ENCODE measurements at places on chromosomes 6 and 20.

DNA sequence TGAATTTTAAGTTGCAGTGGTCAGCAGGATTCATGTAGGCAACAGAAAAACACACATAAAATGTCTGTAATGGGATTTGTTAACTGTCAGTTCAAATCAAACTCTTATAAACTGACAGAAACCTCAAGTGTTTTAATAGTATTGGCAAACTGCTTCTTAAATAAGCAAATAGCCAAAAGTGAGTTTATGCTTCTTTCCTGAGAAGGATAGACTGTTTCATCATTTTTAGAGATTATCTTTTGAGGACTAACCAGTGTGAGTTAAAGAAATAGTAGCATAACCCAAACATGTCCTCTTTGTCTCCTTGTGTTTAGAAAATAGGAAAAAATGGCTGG, 68.0 kb downstream of the AIG1 start:
- DNase-seq = no peak

- no peak for DNase-seq
Measured at GRCh38 chr6:162379757-162380409, 347.7 kb downstream of the PRKN start.

DNA sequence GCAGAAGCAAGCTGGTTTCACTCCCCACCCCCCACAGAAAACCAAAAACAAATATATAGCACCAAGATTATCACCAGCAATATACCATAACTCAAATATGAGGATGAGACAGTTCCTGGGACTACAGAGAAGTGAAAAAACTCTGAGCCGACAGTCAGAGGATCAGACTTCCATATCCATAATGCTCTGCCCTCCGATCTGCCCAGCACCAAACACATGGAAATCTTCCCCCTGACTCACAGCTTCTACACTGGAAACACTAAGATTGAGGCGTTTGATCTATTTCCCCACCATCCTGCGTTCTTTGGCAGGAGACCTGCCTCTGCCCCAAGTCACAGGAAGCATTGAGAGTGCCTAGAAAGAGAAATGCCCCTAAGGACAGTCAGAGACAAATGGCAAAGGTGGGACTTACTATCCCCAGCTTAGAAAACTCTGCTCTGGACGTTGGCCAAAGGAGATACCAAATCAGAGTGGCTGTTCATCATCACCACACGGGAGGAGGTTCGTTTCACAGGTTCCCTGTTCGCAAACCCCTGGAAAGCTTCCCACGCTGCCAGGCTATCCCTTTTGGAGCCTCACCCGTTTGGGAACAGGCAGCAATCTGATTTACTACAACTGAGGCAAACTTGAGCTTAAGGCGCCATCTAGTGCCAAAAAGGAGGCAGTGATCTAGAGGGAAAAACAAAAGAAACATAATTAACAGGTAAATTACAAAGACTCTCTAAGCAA, 48.7 kb upstream of the SRSF6 start:
- DNase-seq = no peak

GRCh38 chr6:134658596-134658995, 291.3 kb downstream of the ALDH8A1 start:
- DNase-seq = no peak

DNA sequence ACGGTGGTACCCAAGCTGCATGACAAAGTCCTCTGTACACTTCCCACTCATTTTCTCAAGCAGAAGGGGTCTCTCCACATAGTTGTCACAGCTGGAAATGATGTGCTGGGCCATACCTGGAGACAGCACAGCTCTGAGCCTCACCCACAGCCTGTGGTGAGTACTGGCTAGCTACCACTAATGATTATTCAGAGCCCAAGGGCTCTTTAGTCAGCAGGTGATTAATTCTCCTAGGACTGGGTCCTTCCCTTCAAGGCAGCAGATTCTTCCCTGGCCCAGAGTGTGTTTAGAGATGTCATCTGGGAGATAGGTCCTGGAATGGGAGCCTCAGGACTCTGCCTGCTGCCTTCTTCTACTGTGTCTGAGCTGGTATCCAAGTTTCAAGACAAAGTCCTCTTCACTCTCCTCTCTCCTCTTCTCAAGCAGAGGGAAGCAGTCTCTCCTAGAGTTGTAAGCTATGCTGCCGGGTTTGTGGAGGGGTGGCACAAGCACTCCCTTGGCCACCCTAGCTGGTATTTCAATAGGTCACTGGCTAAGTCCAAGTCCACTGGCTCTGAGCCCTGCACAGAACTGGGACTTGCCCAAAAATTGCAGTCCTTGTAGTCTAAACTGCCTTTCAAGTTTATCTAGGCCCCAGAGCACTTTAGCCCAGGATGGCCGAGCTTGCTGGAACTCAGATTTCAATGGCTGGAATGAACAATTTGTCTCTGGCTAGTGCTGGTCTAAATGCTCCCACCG, 49.8 kb upstream of the VGLL2 start:
- DNase-seq = no peak

- no peak for DNase-seq
Measured at GRCh38 chr6:161407581-161407980, 133.7 kb upstream of the AGPAT4 start.

DNA sequence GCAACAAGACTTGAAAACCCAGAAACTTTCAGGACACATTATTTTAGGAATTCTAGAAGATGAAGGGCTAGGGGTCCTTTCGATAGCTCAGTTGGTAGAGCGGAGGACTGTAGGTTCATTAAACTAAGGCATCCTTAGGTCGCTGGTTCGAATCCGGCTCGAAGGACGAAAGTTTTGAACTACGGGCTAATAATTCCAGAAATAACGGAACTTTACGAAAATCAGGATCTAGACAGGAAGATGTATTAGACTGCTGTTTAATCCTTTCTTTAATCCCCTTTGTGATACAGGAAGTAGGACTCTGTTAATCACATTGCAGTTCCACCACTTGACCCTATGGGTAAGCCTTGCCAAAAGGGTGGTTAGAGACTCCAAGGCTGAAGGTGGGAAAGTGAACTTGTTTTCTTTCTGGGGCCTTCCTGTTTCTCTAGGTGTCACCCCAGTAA, 21.2 kb upstream of the ABT1 start:
- no peak for DNase-seq

GRCh38 chr6:85361643-85362014, 88.3 kb upstream of the NT5E start:
- DNase-seq = no peak

- DNase-seq = no peak
Measured at GRCh38 chr6:123802351-123802696, 1.3 kb upstream of the NKAIN2 start.

DNA sequence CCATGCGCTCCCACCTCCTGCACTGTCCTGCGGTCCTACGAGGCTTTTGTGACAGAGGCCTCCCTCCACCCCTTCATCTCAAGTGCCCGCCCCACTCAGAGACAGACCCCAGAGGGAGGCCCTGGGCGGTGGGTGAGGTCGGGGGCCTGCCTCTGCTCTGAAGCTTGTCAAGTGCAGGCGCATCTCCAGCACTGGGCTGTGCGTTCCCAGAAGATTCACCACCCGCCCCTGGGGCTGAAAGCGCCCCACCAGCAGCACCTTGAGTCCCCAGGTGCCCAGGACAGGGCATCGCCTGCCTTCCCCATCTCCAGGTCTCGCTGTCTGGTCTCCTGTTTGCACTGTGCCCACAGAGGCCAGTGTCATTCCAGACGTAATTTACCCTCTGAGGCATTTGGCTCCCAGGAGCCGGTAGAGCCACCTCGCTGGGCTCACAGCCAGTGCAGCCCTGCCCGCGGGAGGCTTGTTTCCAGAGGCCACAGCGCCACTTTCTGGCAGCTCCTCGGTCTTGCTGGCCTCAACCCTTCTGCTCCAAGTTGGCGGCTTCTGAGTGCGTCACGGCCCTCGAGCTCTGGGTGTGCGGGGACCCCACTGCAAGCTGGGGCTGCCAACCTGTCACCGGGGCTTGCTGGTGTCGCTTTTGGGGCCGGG, 191.1 kb downstream of the TAF4 start:
- DNase-seq = no peak

- no peak for DNase-seq
Measured at GRCh38 chr6:109702791-109703190, 11.7 kb downstream of the FIG4 start.

GRCh38 chr6:44271914-44272313, 1.7 kb downstream of the TMEM151B start:
- no peak for DNase-seq

DNA sequence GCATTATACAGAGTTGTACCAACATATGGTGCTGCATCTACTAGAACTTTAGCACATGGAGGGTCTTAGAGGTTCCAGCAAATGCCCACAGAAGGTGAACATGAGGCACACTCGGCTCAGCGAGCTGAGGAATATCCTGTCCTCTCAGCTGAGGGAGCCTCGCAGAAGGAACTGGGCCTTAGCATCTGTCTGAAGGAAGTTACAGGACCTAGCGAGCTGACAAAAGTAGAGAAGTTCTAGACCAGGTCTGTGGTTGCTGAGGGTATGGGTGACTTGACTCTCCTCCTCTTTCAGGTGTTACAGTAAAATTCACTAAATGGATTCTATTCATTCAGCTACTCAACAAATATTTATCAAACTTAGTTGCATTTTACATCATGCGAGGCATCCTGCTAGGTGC, 157.2 kb downstream of the ZDHHC14 start:
- no peak for DNase-seq

GRCh38 chr6:90187437-90188121, 109.1 kb downstream of the BACH2 start:
- no peak for DNase-seq

DNA sequence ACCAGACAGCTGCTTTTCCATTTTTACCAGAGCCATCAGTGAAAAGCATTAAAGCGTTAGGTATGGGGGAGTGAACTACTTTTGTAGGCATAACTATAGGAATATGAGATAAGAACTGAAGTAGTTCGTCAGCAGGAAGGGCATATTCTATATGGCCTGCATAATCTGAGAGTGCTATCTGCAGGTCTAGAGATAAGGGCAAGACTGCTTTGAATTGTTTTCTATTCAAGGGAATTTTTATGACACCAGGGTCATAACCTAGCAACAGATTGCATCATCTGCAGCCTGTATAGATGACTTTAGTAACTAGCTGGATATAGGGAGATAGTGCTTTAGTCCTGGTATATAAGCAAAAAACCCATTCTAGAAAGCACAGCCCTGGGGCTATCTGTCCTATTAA, 437.3 kb upstream of the HTR1E start:
- DNase-seq = no peak

DNA sequence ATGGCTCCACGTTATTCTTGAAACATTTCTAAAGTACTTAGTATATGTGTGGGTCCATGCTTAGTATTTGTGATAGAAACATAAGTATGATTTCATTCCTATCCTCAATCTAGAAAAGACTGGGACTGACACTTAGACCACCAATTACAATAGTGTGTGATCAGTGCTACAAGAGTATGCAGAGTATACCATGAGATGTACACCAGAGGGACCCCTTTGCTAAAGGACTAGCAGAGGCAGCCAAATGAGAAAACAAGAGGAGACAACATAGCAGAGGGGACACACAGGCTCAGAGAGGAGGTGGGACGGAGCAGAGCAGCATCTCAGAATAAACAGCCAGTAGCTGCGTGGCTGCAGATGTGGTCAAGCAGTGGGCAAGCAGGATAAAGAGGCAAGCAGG, 21.0 kb downstream of the RMND1 start:
- no peak for DNase-seq

DNA sequence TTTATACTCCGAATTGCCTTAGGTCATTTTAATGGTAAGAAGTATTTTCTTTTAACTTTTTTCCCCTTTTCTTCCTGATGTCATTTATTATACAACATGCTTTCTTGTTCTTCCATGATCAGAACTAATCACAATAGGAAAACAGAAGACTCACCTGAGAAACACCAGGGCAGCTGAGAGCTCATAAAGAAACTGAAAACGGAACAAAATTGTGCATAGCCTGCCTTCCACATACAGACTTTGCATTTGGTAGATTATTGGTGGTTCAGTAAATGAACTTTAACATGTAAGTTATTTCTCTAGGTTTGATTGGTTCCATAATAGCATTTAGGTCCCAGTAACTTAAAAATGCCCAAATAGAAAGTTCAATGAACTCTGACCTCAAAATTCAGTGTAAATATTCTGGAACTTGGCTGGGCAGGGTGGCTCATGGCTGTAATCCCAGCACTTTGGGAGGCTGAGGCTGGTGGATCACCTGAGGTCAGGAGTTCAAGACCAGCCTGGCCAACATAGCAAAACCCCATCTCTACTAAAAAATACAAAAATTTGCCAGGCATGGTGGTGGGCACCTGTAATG, 161.1 kb upstream of the DTNBP1 start:
- DNase-seq = no peak

GRCh38 chr6:111777357-111777756, 95.9 kb downstream of the FYN start:
- no peak for DNase-seq

DNA sequence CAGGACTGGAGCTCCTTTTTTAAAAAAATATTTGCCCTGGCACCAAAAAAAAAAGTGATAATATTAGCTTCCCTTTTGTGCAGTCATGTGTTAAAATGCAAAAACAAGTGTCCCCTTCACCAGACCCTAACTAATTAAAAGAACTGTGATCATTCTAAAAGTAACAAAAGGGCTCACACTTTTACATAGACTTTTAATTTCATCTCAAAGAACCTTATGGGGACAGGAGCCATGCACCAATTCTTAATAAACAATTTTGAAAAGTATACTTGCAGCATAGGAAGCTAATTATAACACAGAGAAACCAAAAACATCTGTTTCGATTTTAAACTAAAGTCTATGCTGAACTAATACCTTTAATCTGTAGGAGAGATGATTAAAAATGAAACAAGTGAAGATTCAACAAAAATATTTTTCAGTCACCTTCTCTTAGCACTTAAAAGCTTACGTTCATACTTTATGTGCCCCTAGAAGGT, 17.3 kb downstream of the STX7 start:
- no peak for DNase-seq

DNA sequence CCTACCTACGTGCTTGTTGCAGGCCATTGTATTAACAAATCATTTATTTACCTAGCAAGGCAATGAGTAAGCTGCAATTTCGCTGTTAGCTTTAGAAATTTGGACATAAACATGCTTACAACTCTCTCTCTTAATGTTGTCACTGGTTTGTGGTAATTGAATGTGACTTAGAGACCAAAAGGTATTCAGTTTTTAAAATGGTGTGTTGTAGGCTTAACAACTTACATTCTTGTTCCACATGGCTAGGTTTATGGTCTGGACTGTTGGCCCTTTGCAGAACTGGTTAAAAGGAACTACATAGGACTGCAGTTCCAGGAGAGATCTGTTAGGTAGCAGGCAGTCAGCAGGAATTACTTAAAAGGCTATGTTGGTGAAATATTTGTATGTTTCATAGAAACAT, 10.3 kb upstream of the CTAGE9 start:
- DNase-seq = no peak

- no peak for DNase-seq
Measured at GRCh38 chr6:4884646-4885340, 108.6 kb downstream of the CDYL start.

- no peak for DNase-seq
Measured at GRCh38 chr6:109060571-109060970, 34.1 kb downstream of the SESN1 start.

GRCh38 chr20:37845241-37845681, 57.7 kb upstream of the VSTM2L start:
- DNase-seq = no peak

GRCh38 chr6:138986578-138986977, 1.5 kb downstream of the REPS1 start:
- DNase-seq = no peak

GRCh38 chr6:163670336-163670735, 255.8 kb downstream of the QKI start:
- no peak for DNase-seq
